ENCODE measurements at places on chromosomes 6 and 20. TPM values are rescaled to one million over a fixed set of nuclear protein-coding genes. Genes with fewer than 3 reads are reported as not detected.

The SIRPA gene
- total RNA-seq = 20.9 TPM

The TSPO2 gene
- total RNA-seq = not detected

The PMEPA1 gene
- total RNA-seq = 23.9 TPM

The GOPC gene
- total RNA-seq = 18.1 TPM

DNA sequence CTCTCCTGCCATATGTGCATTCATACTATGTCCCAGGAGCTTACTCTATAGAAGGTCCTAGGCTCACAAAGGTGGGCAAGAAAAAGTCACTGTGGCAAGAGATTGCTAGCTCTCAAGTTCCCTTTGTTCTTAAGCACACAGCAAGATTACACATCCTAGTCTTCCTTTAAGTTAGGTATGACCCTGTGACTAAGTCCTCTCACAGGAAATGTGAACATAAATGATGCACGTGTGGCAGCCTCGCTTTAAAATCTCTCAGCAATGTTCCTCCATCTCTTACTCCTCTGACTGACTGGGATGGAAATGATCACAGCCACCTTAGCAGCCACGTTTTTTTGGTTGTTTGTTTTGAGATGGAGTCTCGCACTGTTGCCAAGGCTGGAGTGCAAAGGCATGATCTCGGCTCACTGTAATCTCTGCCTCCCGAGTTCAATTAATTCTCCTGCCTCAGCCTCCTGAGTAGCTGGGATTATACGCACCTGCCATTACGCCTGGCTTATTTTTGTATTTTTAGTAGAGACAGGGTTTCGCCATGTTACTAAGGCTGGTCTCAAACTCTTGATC lies 35.7 kb upstream of the HAO1 start:
- no peak for DNase-seq

- DNase-seq = no peak
Measured at GRCh38 chr6:97347111-97347510, 64.1 kb upstream of the MMS22L start.

DNA sequence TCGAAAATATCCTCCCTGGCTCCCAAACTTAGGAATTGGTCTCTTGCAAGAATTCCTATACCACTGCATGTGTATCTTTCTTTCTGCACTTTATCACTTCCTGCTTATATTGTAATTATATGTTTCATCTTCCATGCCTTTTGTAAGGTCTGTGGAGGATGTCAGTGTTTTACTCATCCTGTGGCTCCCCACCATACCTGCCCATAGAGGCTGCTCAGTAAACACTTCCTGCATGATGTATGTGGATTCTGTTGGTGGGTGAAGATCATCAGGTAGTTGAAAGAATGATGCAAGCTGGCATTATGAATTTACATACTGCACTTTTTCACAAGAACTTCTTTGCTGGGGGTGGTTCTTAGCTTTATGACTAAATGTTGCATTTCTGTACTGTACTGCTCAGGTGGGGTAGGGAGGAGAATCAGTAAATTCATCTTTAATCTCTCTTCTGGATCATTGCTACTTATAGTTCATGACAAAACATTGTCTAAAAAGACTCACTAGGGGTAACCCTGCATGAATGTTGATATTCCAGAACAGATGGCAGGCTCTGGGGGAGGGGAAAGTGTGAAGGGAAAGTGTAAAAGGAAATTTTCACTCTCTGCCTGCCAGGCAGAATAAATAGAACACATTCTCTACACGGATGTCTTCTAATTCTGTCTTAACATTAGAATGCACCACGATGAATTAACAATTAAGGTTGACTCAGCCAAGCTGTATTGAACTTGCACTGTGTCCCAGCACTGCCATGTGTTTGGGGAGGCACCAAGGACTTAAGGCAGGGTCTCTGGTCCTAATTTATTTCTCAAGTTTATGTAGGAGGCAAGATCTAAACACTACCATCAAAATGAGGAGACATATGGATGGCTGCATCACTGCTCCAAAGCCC lies 36.0 kb upstream of the KLHL31 start:
- no peak for DNase-seq

DNA sequence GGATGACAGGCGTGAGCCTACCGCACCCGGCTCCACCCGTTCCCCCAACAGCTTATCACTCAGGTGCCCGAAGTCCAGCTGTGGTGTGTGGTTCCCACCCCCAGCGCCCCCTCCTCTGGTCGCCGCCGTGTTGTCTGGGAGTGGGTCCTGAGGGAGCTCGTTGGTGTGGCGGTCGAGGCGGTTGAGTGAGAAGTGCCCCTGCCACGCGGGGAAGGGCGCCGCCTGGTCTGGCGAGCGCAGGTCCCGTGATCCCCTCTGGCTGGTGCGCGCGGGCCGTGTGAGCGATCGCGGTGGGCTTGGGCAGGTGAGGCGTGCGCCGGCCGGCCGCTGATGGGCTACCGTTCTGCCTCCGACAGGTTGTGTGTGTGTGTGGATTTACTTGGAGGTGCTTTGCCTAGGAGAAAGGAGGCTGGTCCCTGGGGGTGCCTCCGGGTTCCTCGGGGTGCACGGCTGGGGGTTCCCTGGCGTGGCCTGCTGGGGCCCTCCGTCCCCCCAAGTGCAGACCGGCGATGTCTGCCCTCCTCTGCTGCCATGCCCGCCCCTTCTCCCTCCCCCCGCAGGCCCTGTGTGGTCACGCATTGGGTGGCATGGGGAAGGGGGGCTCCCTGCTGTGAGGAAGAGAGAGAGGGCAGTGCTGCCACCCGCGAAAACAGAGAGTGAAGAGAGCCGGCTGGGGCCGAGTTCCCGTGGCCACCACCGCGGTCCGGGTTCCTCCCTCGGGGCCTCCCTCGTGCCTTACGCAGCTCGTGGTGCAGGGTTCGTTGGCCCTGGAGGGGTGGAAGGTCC lies 336.0 kb upstream of the DEFB115 start:
- DNase-seq = no peak

Measured in Right ventricle myocardium inferior (tissue), 1 donor.